ENCODE measurements at places on chromosomes 3 and 15. TPM values are rescaled to one million over a fixed set of nuclear protein-coding genes. Genes with fewer than 3 reads are reported as not detected.

FGD5 gene
- total RNA-seq, result 0.05 TPM

SCN11A gene
- not detected for total RNA-seq

GRCh38 chr15:73888224-73889041 is 15.1 kb downstream of the TBC1D21 start:
- no peak for DNase-seq

GOLGA8G gene
- total RNA-seq, result 0.12 TPM

IGSF10 gene
- 4.3 TPM for total RNA-seq

DNA sequence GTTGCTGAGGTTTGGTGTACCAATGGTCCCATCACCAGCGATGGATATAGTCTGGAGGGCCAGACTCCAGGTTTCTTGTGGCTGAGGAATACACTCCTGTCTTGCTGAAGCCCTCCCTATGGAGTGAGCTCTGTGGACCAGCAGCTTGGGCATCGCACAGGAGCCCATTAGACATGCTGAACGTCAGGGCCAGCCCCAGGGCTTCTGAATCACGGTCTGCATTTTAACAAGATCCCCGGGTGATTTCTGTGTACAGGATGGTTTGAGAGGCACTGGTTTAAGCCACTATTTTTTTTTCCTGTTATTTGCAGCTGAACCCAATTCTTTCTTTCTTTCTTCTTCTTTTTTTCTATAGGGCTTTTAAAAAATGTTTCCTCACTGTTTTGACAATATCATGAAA is 69.5 kb upstream of the XCR1 start:
- peak; percentile 60 for DNase-seq

DNA sequence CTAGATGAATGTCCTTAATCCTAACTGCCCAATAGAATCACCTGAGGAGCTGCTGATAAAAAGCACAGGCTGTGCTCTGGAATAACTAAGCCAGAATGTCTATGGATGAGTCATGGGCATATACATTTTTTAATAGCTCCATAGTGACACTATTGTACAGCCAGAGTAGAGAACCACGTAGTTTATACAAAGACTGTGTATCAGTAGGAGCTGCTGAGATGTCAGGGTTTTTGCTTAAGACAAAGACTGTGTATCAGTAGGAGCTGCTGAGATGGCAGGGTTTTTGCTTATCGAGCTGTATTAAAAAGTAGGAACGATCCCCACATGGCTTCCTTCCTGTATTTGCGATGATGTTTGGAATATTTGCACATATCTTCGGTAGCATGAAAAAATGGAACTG is 137.4 kb downstream of the SV2B start:
- DNase-seq, result no peak

GP9 gene
- total RNA-seq, result not detected

- peak; percentile 99 for DNase-seq
These were observed 212.4 kb downstream of the OPA1 start for GRCh38 chr3:193805448-193805847.

DNA sequence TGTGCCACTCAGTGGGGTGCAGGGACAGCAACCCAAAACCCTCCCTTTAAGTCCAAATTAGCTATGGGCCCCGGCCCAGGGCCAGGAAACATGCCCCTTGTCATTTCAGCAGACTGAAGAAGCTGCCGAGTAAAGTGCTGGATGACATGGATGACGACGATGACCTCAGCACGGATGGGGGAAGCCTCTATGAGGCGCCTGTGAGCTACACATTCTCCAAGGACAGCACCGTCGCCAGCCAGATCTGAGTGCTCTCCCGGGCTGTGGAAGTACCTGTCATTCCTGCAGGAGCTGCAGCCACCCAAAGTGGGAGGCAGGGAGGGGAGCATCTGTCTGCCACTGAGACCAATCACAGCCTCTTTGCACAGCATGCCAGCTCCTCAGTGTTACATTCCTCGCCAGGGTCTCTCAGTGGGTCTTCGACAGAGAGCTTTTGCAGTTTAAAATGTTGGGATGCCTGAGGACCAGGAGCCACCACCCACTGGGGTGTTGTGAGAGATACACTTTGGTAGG is 44.4 kb upstream of the MYZAP start:
- no peak for DNase-seq

SLC7A14 gene
- total RNA-seq, result 2.8 TPM

DNA sequence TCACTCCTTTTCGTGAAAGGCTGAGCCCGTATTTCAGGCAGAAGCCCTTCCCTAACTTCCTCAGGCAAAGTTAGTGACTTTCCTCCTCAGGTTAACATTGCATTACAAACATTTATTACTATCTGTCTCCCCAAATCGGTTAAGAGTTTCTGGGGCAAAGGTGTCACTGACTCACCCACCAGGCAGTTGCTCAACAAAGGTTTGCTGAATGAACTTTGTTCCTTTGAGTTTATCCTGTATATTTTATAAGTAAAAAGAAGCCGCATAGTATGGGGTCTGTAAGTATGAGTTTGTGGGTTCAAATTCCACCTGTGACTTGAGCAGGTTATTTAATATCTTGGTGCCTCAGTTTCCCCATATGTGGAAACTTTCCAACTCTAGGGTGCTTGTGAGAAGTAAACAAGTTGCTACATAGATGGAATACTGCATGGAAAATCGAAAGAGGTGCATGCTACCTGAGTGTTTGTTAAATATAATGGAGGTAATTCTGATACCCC is 177.7 kb downstream of the THRB start:
- peak; percentile 62 for DNase-seq

MAP6D1 gene
- total RNA-seq, result 0.30 TPM

SI gene
- not detected for total RNA-seq

DNA sequence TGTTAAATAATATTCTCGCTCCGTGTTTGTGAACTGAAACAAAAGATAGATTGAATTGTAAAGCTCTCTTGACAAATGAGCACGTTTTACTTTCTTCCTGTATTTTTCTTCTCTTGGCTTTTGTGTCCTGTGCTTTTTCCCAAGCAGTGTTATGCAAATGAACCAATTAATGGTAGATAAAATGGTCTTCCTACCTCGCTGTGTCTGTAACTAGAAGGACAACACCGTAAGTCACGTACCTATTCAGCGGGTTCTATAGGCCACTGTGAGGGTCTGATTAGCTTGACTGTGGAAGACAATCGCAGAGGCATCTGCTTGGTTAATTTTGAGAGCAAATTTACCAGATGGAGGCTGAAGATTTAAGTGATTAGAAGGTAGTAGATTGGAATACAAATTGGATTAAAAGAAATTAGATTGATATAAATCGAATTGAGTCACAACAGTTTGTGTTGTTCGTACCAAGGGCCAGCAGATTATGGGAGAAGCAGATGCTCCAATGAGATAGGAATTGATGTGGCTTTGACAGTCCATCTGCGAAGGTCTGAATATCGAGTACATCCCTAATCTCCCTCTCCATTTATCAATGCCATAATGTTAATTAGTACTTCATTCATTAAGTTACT is 40.2 kb downstream of the ROBO2 start:
- no peak for DNase-seq

DNA sequence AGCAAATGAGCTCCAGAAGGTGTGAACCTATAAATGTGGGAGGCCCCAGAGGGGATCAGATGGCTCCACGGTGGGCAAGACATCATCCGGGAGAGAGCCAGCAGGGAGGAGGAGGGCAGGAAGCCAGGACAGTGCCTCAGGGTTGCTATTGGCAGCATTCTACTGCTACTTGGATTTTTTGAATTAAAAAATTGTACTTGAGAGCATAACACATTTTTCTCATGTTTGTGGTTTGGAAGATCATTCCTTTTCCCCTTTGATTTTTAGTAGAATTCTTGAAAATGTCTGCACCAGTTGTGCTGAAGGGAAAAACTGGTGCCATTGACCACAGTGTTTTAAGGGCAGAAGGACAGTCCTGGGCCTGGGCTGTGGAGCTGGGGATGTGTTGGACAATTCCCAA is 59.2 kb downstream of the LYZL4 start:
- peak; percentile 22 for DNase-seq

- peak; percentile 17 for DNase-seq
These were observed 31.3 kb downstream of the CMTM7 start for GRCh38 chr3:32422943-32423342.

DNA sequence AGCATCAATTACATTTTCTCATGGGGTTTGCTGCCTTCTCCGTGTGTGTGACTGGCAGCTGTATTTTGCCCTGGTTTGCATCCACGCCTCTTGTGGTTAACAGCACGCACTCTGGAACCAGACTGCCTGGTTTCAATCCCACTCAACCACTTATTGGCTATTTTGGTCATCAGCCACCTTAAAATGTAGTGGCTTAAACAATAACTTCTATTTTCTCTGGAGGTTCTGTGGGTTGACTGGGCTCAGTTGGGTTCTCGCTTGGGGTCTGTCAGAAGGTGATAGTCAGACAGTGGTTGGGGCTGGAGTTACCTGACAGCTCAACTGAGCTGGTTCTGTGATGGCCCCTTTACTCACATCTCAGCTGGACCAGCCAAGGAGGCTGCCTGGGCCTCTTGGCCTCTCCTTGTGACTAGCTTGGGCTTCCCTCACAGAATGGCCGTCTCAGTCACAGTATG is 36.8 kb downstream of the EHD4 start:
- no peak for DNase-seq

PLCB2 gene
- total RNA-seq, result not detected

GRCh38 chr15:100703032-100703578 is 100.7 kb downstream of the ASB7 start:
- peak; percentile 89 for DNase-seq

DNA sequence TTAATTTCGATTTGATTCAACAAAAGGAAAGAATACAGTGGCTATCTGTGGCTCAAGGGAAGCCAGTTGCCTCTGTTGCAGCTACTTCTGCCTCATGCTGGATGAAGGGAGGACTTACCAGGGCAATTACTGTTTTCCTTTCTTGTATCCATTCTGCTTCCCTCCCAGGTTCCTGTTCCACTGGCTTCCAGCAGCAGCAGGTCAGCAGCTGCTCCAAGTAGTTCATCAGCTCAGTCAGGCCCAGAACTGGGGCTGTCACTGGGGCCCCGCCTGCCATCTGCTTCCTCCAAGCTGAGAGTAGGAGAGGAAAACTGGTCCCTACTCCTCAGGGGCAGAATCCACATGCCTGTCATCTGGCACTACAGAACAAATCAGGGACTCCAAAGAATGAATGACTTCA is 48.6 kb upstream of the ULK4 start:
- DNase-seq, result no peak

DNA sequence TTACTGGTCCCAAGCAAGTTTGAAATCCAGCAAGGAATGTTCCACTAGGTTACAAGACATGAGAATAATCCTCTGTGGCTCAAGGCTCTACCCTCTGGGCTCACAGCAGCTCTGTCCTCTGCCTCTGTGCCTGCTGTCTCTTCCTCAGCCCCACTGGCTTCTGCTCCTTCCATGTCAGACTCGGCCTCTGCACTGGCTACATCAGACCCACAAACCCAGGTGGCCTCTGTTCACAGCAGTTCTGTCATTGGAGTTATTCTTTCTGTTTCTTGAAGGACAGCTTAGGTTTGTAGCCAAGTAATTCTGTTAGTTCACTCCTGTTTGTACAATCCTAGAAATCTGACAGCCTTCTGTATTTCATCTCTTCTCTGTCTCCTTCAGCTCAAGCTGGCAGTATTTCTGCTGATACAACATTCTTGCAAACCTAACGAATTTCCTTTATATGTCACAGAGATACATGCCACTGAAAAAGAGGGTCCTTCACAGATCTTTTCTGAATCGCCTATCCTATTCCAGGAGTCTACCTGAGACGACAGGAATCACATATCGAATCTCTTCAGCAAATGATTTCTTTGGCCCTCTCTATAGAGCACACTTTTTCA is 227.8 kb upstream of the PLSCR5 start:
- no peak for DNase-seq

GRCh38 chr3:45608296-45608695 is 13.7 kb downstream of the LIMD1 start:
- DNase-seq, result no peak

CRABP1 gene
- total RNA-seq, result not detected

C2CD4A gene
- total RNA-seq, result 0.05 TPM
